ENCODE measurements at places on chromosomes 6 and 20. TPM values are rescaled to one million over a fixed set of nuclear protein-coding genes. Genes with fewer than 3 reads are reported as not detected.

Gene SLC25A27
- total RNA-seq: 3.1 TPM

- no peak overlapping the region for H3K4me3 ChIP-seq
- no peaks in the 10 kb centered on the region for H3K36me3 ChIP-seq
- H3K4me1 ChIP-seq: no peaks in the 10 kb centered on the region
- H3K27ac ChIP-seq: no peak overlapping the region
- DNase-seq: no peak
Measured at GRCh38 chr20:54112221-54112884, 42.0 kb upstream of the BCAS1 start.

GRCh38 chr20:32780749-32781655, 18.8 kb downstream of the DNMT3B start:
- no peaks in the 10 kb centered on the region for H3K27me3 ChIP-seq
- DNase-seq: no peak
- no peaks in the 10 kb centered on the region for H3K4me1 ChIP-seq
- no peak overlapping the region for H3K4me3 ChIP-seq

Gene PAK5
- total RNA-seq: 8.2 TPM

Gene C6orf52
- not detected for total RNA-seq

GRCh38 chr6:2782825-2783187, 17.6 kb downstream of the WRNIP1 start:
- H3K4me1 ChIP-seq: no peaks in the 10 kb centered on the region
- H3K27ac ChIP-seq: no peak overlapping the region
- no peaks in the 10 kb centered on the region for H3K27me3 ChIP-seq
- no peak overlapping the region for H3K4me3 ChIP-seq
- peaks cover 46% of the 10 kb centered on the region for H3K36me3 ChIP-seq

GRCh38 chr20:53873230-53873604, 197.2 kb downstream of the BCAS1 start:
- H3K36me3 ChIP-seq: no peaks in the 10 kb centered on the region
- H3K4me1 ChIP-seq: no peaks in the 10 kb centered on the region
- H3K27me3 ChIP-seq: no peaks in the 10 kb centered on the region
- H3K27ac ChIP-seq: no peak overlapping the region

GRCh38 chr20:38261054-38261390, 487 bp upstream of the KIAA1755 start:
- H3K4me3 ChIP-seq: peak overlapping the region; percentile 42
- no peaks in the 10 kb centered on the region for H3K4me1 ChIP-seq
- no peak for DNase-seq
- peaks cover 12% of the 10 kb centered on the region for H3K27me3 ChIP-seq
- H3K36me3 ChIP-seq: no peaks in the 10 kb centered on the region

- no peaks in the 10 kb centered on the region for H3K27me3 ChIP-seq
- DNase-seq: no peak
- no peaks in the 10 kb centered on the region for H3K36me3 ChIP-seq
- H3K27ac ChIP-seq: no peak overlapping the region
- no peak overlapping the region for H3K4me3 ChIP-seq
- H3K4me1 ChIP-seq: no peaks in the 10 kb centered on the region
Measured at GRCh38 chr20:2169456-2170088, 67.9 kb downstream of the STK35 start.

DNA sequence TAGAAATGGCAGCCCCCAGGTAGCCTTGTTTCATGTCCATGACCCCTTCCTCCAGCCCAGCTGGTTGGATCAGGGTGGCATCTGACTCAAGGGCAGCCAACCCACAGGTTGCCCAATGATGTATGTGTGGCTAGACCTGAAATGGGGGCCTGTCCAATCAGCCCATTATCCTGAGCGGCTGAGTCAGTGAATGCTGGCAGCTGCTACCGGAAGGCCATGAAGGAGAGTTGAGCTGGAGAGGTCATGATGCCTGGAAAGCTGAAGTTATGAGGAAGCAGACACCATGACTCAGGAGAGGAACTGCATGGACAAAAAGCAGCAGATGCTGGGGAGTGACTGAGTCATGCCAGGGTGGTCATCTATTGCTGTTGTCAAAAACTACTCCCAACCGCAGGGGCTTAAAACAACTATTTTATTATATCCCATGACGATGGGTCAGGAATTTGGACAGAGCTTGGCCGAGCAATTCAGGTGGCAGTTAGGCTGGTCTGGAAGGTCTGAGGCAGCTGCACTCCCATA, 67.3 kb downstream of the MDGA1 start:
- H3K4me3 ChIP-seq: no peak overlapping the region
- peak; percentile 85 for DNase-seq
- H3K27ac ChIP-seq: no peak overlapping the region

DNA sequence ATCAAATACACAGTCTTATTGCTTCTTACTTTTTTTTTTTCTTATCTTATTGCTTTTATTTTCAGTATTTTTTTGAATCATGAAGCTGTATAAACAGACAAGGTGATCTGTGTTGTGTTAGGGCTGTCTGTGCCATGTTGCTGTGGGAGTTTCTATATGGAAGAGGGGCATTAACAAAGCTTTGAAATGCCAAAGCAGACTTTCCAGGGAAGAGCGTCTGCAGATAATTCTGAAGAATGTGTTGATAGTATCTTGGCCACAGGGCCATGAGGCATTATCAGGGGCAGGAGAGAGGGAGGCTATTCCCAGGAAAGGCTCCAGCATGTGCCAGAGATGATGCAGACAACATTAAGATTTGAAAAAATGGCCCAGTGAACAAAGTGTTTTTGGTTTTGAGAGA, 354.5 kb downstream of the UTRN start:
- H3K27ac ChIP-seq: no peak overlapping the region
- H3K4me3 ChIP-seq: no peak overlapping the region
- peaks cover 13% of the 10 kb centered on the region for H3K4me1 ChIP-seq
- no peaks in the 10 kb centered on the region for H3K36me3 ChIP-seq

DNA sequence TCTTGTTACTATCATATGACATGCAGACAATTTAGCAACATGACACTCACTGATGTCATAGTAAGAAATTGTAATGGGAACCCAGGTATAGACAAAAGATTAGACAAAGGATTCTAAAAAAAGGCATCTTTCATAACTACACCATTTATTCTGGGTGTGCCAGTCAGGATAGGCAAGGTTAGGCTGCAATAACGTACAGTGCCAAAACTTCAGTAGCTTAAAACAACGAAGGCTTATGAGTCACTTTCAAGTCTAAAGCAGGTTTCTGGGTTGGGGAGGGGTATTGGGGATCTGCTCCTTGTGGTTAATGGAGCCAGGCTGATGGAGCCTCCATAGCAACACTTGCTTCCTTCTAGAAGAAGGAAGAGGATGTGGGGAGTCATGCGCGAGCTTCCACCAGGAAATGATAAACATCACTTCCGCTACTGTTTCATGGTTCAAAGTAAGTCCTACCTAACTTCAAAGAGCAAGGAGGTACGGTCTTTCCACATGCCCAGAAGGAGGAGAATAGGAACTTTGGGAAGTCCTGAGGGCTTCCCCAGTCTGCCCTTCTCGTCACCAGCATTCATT, 2.0 kb upstream of the GTSF1L start:
- H3K4me1 ChIP-seq: no peaks in the 10 kb centered on the region
- DNase-seq: no peak
- no peaks in the 10 kb centered on the region for H3K36me3 ChIP-seq
- peaks cover 6% of the 10 kb centered on the region for H3K27me3 ChIP-seq
- H3K4me3 ChIP-seq: no peak overlapping the region

Gene SCUBE3
- 12.2 TPM for total RNA-seq

GRCh38 chr6:37495244-37495934, 4.3 kb downstream of the CCDC167 start:
- H3K4me1 ChIP-seq: peaks cover 3% of the 10 kb centered on the region
- H3K27ac ChIP-seq: no peak overlapping the region
- DNase-seq: no peak
- no peaks in the 10 kb centered on the region for H3K36me3 ChIP-seq

DNA sequence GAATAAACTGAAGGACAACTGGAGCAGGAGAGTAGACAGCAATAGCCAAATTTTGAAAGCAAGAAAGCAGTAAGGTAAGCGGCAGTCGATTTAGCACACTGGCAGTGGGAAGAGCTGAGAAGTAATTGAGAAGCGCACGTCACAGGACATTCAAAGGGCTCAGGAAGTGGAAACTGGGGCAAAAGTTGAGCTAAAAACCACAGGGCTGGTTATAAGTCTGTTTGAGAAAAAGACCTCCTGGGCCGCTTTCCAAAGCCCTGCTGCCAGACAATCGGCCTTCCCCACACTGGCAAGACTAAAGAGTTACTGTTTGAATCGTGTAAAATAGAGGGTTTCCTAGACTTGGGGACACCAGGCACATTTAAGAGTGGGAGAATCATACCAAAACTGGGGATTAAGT, 161.4 kb downstream of the DNAH8 start:
- H3K4me1 ChIP-seq: no peaks in the 10 kb centered on the region
- H3K4me3 ChIP-seq: no peak overlapping the region
- peak; percentile 53 for DNase-seq
- no peaks in the 10 kb centered on the region for H3K36me3 ChIP-seq

Gene STX11
- 18.9 TPM for total RNA-seq

DNA sequence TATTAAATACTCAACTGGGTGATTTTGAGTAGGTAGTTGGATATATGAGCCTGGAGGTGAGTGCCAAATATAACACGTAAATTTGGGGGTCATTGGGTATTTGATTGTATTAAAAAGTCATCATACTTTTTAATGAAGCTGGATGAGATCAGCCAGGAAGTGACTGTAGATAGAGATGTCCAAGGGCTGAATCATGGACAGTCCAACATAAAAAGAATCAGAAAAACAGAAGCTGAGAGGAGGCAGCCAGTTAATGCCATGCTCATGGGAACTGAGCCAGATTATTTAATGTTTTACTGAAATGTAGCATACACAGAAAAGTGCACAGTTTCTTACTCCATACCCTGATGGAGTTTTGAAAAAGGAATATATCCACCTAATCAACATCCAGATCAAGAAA, 435.5 kb upstream of the PLCB4 start:
- H3K4me1 ChIP-seq: no peaks in the 10 kb centered on the region
- no peaks in the 10 kb centered on the region for H3K27me3 ChIP-seq
- no peak overlapping the region for H3K27ac ChIP-seq

Gene GNRH2
- total RNA-seq: not detected

Gene TFAP2B
- total RNA-seq: not detected

DNA sequence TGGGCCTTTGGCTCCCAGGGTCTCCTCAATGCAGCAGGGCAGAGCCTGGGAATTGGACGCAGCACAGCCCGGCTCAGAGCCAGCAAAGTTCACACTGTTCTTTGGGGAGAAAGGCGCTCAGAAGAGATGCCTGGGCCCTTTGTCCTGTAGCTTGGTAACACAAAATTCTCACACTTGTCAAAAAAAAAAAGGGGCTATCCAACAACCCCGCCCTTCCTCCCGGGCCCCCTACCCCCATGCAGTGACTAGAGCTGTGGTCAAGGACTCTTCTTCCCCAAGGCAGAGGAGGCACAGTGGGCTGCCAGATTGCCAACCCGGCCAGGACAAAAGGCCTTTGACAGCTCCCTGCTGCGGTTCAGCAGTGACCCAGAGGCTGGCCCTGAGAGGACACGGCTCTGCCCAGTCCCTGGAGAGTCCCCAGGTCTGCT, 2.0 kb downstream of the NKAIN4 start:
- H3K4me3 ChIP-seq: no peak overlapping the region
- H3K27ac ChIP-seq: no peak overlapping the region
- peaks cover 5% of the 10 kb centered on the region for H3K4me1 ChIP-seq
- DNase-seq: no peak

GRCh38 chr6:108222504-108222903, 38.3 kb downstream of the SNX3 start:
- H3K27me3 ChIP-seq: no peaks in the 10 kb centered on the region
- no peak overlapping the region for H3K27ac ChIP-seq
- H3K4me3 ChIP-seq: no peak overlapping the region
- DNase-seq: no peak

Gene ABHD16B
- total RNA-seq: not detected

- no peak overlapping the region for H3K27ac ChIP-seq
- no peaks in the 10 kb centered on the region for H3K36me3 ChIP-seq
- no peaks in the 10 kb centered on the region for H3K4me1 ChIP-seq
- no peaks in the 10 kb centered on the region for H3K27me3 ChIP-seq
Measured at GRCh38 chr6:31079656-31080261, 32.6 kb downstream of the C6orf15 start.

Gene MCHR2
- total RNA-seq: 0.14 TPM

GRCh38 chr6:20881365-20881764, 347.1 kb downstream of the CDKAL1 start:
- DNase-seq: no peak
- H3K27ac ChIP-seq: no peak overlapping the region
- H3K27me3 ChIP-seq: no peaks in the 10 kb centered on the region
- peaks cover 12% of the 10 kb centered on the region for H3K4me1 ChIP-seq

Gene B3GALT4
- total RNA-seq: 13.3 TPM

Gene ATG5
- total RNA-seq: 65.9 TPM

DNA sequence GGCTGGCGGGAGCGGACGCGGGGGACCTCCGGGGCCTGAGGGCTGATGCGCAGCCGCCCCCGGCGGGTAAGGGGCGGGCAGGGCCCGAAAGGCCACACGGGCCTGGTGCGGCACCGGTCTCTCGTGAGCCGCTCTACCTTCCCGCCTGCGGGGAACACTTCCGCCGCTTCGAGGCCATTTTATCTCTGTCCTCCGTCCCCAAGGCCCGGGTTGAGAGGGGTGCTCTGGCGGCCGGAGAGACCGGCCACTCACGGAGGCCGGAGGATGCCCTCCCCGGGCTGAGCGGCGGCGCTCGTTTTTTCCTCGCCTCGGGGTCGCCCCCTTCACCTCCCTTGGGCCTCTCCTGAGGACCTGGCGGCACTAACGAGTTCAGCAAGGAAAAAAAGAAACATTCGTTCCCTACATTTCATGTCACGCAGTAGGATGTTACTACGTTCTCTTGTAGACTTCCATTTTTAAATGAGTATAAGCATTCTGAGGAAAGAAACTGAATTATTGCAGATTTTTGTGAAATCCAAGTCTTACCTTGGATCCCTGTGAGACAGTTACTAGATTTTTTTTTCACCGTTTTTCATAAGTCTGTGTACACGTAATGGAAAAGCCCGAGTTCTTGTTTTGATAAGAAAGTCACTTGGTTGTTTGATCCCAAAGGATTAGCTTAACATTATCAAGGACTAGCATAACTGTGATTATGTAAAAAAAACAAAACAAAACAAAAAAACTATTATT, 575 bp downstream of the WTAP start:
- no peaks in the 10 kb centered on the region for H3K36me3 ChIP-seq
- DNase-seq: no peak

DNA sequence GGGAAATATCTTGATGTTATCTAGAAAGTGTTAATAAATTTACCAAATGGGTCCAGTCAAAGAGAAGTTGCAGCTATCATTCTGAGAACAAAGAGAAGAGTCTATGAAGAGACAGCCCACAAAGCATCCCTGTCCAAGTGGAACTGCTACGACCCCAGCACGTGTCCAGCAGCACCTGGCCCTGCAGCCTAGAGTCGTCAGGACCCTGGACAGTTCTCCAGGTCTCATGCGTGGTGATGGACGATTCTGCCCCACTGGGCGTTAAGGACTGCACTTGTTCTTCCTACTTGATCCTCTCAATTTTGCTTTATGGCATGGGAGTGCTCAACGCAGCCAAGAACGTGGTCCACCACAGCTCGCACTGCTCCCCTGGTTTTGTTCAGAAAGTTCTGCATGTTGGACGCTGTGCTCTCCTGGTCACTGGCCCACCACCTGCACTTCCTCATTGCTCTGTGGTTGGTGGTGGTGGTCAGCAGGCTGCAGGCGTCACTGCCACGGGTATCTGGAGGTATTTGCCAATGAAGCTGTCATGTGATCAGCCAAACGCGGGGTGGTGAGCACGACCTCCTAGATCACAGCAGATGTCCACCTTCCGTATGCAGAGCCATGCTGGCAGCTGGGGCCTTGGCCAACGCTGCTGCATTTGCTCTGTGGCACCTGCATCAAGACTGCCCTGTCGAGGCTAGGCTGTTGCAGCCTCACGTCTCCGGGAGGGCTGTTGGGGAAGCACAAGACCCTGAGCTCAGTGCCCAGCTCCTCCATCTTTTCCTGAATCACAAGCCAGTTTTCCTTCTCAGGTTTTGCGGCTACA, 356.4 kb downstream of the CDH4 start:
- H3K4me3 ChIP-seq: no peak overlapping the region
- no peaks in the 10 kb centered on the region for H3K27me3 ChIP-seq
- no peaks in the 10 kb centered on the region for H3K4me1 ChIP-seq
- DNase-seq: no peak
- no peaks in the 10 kb centered on the region for H3K36me3 ChIP-seq
